Activated CD4-positive, alpha-beta T cell treated with anti-CD3 and anti-CD28 coated beads for 24 hours (primary cell): ENCODE measurements at places on chromosomes 3 and 15.
A peak's percentile ranks its signal among the peaks of the same experiment; 100 is the strongest.

DNA sequence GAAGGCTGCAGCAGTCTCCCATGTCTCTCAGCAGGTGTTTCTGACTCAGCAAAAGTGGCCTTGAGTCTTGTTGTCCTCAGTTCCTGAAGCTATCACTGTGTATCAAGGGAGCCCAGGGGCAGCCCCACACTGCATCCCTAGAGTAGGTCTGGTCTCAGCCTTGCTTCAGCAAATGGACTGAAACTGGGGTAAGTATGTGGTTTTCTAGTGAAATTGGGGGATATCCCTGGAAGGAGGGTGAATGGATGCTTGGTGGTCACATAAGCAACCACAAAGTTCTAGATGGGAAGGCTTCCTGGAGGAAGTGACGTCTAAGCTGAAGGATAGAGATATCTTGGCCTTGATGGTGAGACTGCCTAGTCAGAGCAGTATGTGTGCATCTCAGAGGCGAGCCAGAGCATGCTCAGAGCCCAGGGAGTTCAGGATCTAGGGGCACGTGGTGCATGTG lies 38.4 kb downstream of the TMEM158 start:
- DNase-seq, result no peak

DNA sequence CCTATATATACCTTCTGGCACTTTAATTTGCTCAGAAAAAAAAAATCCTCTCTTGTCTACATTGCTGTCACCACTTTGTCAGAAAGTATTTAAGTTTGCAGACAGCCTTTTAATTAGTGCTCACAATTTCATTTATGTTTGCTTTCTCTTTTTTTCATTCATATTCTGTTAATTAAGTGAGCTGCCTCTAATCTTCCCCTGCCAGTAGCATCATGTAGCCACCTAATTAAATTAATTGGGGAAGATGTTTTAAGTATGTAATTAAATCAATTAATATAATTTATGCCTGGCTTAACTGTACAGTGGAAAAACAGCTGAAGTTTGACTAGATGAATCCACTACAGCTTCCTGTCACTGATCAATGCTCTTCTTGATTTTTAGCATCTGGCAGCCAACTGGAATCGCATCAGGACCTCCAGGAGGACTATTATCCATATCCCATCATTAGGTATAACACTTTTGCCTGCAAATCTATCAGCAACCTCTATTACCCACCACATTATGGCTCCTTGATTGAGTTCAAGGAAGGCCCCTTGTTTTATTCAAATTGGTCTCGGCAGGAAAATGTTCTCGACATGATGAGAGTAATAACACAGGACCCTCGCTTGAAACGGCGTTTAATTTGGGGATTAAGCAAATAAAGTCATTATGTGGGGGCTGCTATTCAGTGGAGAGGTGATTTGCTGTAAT lies 118.5 kb downstream of the IQCH start:
- no peak for DNase-seq

- no peak for DNase-seq
These were observed 139.5 kb upstream of the EIF1B start for GRCh38 chr3:40169983-40170382.

GRCh38 chr3:183437061-183437460 lies 8.6 kb upstream of the MCF2L2 start:
- no peak for DNase-seq

- DNase-seq, result no peak
These were observed 171.5 kb downstream of the ZMAT3 start for GRCh38 chr3:178900029-178900646.

- DNase-seq, result no peak
These were observed 19.0 kb downstream of the EDC3 start for GRCh38 chr15:74676801-74677200.

GRCh38 chr3:101995371-101996046 lies 146.2 kb downstream of the NFKBIZ start:
- no peak for DNase-seq

DNA sequence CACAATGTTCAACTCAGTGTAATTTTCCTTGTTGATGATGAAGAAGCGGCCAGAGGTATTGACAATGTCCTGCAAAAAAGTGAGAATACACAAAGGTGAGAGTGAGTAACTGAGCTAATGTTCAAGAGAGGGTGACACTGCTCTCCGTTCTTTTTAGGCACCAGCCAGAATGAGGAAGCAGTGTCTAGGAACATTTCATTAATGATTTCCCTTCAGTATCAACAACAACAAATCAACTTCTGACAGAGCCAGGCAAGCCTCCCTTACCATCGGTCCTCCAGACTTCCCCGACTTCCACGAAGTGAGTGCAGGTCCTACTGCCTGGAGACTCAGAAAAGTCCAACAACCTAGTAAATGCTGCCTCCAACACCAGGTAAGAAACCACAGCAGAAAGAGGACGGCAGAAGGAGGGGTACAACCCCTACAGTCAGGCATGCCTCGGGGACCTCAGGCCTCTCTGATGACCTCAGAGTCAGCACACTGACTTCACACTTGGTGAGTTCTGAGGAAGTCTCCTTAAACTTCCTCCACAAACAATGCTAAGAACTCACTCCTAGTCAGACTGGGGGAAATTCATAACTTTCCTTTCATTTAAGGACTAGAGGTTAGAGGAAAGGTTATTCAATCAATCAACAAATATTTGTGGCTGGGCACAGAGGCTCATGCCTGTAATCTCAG lies 62.7 kb downstream of the NPTN start:
- DNase-seq, result no peak

- no peak for DNase-seq
These were observed 25.4 kb downstream of the ALS2CL start for GRCh38 chr3:46668116-46668515.

DNA sequence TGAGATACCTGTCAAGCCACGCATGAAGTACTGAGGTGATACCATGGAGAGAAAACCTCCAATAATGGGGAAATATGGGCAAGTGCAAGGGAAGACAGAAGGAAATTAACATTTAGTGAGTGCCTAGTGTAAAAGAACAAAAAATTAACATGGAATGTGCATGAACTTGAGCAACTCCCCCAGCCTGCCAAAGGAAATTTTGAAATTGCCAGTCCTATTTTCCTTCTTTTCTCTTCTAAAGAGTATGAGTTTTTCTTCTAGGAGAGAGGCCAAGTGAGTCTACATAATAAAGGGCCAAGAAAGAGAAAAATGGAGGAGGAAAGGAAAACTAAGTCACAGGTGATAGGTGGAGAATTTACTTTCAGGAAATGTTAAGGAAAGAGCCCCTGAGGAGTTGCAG lies 602.4 kb upstream of the MDFIC2 start:
- DNase-seq, result no peak

GRCh38 chr3:176190755-176191154 lies 1006.5 kb downstream of the TBL1XR1 start:
- DNase-seq, result no peak

GRCh38 chr3:11001020-11001657 lies 8.6 kb downstream of the SLC6A1 start:
- DNase-seq, result no peak

DNA sequence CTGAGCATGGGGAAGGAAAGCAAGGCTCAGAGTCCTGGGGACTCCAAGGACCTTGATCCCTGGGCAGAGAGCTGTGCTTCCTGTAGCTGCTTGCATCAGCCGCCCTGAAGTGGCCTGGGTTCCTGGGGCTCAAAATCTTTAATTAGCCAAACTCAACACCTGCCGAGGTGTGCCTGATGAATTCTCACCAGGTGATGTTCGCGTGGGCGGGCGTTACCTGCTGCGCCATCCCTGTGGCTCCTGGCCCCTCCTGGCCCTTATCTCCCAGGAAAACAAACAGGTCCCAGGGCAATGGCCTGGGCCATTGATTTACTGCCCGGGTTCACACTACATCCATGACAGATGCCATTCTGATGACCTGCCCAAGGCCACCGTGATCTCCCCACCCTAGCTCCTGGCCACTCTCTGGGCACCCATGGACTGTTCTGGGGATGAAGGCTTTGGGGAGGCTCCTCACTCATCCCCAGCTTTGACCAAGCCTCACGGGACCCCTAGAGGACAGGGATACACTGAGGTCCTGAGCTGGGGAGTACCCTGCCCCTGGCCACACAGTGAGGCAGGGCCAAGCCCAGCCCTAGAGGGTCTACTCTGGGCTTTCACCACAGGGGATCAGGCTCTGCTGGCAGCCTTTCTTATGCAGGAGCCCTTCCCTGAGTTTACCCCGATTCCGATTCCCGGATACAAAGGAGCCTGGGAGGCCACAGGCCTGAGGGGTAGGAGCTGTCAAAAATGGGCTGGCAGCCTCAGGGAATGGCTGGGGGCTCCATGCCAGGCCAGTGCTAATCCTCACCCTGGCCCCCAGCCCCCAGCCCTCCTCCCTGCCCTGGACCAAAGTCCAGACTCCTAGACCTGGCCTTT lies 5.7 kb downstream of the SLC38A3 start:
- no peak for DNase-seq

DNA sequence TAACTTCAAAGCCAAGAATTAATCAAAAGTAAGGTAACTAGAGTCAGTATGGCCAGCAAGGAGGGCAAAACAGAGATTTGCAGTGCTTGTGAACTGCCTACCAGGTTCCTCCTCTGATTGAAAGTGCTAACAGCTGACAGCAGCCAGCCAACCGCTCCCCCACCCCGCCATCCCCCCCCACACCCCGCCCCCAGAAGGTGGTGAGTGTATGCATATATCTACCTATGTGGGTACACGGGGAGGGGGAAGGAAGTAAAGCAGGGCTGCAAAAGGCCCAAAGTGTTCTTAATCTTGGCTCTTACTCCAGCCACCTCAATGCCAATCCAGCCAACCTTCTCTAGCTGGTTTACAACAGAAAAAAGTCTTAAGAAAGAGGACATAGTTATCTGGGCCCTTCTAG lies 50.7 kb downstream of the RAF1 start:
- no peak for DNase-seq

- DNase-seq, result peak; percentile 80
These were observed 55.6 kb downstream of the SMAD3 start for GRCh38 chr15:67120839-67121643.

GRCh38 chr3:53675942-53676341 lies 170.3 kb downstream of the CHDH start:
- DNase-seq, result no peak

DNA sequence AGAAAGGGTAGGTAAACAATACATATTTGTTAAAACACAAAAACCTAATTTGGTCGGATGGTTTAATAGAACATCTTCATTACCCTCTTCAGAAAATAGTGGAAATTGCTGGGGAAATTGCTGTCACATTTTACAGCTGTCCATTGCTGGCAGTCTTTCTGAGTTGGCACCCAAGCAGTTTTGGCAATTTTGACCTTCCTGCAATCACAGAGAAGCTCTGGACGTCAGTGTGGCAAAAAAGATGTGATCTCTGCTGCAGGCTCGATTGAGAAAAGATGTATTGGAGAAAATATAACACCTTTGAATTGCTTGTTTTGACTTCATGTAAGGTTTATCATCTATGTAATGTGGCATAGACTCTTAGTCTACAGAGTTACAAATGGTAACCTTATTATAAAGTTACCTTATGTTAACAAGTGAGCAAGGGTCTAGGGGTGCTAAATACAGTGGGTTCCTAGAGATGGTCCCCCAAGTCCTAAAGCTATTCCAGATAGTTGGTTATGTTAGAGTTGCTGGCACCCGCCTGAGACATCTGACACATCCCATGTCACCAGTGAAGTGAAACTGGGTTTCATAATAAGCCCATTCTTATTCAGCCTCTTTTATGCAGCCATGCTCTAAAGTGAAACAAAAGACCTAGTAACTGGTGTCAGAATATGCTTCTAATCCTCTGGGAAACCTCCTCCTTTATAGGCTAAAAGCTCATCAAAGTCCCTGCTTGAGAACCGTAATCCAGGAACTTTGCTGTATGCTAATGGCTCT lies 14.0 kb downstream of the UBE2E1 start:
- no peak for DNase-seq

DNA sequence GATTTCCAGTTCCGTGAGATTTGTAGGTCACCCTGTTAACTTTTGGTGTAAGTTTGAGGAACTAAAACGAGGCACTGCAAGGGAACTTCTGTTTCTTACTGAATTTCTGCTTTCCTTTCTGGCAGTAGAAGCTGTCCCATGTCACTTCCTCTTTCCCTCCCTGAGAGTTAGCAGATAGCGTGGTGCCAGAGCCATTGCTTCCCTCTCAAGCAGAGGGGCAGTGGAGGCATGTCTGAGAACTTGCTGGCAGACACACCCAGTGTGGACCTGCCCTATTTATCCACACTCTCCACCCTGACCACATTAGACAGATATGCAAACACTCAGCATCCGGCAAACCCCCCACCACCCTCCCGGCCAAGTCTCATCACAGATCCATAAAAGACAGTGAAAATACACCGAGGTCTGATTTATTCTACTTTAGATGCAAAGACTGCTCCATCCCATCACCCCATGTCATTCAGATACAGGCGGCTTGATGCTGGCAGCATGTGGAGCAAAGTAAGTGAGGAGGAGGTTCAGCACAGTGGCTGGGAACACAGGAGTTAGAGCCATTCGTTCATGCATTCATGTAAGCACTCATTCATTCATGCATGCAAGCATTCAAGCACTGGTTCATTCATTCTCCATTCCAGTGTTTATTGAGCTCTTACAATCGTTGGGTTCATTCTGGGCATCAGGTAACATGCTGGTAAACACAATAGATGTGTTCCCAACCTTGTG lies 324.7 kb downstream of the SHQ1 start:
- no peak for DNase-seq

- DNase-seq, result no peak
These were observed 46.2 kb downstream of the GADL1 start for GRCh38 chr3:30848087-30848779.
